ENCODE measurements at places on chromosomes 3 and 15.
A peak's percentile ranks its signal among the peaks of the same experiment; 100 is the strongest.

GRCh38 chr3:124396339-124396950 lies 333.8 kb upstream of the UMPS start:
- no peak for DNase-seq

GRCh38 chr15:89502867-89503595 lies 6.6 kb upstream of the RHCG start:
- no peak for DNase-seq

DNA sequence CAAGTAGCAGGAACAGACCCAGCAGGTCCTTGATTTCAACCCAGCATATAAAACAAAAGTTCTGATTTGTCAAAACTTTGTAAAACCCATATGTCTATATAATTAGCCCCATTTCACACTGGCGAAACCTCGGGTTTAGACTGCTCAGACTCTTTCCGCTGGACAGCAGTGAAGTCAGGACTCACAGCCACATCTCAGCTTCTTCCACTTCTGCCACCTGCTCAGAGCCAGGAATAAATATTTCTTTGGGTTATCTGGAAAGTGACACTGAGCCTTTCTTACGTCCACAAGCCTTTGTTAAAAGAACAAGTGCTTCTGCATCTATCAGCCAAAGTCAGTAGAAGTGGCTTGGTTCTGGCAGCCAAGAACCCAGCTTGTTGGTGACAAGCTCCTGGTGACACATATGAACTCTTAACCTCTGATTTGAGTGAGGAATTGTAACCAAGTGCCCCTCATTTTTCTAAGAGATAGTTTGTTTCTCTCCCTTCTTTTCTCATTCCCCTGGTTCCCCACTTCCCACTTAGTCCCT lies 118.1 kb upstream of the CHD2 start:
- no peak for DNase-seq

DNA sequence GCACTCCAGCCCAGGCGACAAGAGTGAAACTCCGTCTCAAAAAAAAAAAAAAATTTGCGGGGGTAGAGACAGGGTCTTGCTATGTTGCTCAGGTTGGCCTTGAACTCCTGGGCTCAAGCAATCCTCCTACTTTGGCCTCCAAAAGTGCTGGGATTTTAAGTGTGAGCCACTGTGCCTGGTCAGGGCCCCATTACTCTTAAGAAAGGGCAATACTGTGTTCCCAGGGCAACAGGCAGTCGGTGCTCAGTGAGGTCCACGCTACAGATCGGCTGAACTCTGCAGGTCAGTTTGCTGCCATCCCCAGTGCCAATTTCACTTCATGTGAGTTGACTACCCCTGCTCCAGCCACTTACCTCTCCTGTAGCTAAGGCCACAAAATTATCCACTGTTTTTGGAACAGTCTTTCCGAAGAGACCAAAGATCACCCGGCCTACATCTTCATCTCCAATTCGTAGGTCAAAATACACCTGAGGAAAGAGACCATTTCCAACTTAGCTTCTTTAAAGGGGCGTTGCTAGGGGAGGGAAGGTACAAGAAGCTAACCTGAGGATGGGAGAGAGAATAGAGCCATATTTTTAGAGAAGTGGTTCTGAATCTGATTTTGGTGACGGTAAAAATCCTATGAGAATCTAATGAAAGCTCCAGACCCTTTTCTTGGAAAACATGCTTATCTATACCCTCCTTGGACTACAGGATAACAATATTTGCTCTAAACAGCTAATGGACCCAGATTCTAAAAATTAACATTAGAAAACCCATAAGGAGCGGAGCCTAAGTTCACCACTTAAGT lies 939 bp downstream of the PPIB start:
- DNase-seq: no peak

DNA sequence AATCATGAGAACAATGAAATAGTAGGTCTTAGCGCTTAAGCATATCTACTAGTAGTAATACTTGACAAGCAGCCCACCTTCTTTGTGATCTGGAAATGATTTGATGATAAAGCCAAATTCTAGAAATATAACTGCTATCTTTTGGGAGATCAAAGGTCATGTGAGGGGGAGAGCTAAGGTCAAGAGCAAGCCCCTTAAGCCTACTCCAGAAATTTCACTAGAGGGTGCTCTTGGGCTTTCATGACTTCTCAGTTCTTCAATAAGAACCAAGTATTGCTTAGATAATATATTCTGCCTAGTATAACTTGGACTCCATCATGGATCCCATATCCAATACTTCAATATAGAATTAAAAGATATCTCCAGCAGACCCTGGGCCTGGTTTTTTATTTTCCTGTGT lies 319.6 kb downstream of the ZBTB20 start:
- DNase-seq: peak; percentile 42

DNA sequence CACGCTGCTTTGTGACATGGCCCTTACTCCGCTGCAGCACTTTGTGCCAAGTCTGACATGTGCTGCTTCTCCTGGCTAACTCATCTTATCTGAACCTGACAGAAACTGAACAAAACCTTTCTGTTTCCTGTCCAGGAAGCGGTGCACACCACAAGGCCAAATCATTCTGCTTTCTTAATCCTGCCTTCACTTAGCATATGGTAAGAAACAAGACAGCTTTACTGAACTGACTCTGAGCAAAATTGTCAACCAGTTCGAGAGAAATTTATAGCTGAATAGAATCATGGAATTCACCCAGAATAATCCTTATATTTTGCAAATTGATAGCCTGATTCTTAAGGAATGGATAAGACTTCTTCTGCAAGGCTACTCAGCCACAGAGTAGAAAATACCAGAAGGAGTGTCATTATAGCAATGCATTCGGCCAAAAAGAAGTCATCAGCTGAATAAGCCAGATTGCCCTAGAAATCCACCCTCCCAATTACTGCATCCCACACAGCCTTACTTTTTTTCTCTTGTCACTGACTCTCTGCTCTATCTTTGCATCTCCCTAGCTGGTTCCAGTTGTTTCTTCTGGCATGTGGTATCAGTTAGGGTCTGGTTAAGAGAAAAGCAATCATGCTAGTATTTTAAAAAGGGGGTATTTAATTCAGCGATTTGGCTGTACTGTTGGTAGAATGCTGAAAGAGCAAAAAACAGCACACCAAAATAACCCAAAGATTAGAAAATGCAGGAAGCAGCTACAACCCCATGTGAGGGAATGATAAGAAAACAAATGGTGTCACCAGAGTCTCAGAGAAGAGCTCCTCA lies 41.6 kb upstream of the STRIT1 start:
- no peak for DNase-seq

DNA sequence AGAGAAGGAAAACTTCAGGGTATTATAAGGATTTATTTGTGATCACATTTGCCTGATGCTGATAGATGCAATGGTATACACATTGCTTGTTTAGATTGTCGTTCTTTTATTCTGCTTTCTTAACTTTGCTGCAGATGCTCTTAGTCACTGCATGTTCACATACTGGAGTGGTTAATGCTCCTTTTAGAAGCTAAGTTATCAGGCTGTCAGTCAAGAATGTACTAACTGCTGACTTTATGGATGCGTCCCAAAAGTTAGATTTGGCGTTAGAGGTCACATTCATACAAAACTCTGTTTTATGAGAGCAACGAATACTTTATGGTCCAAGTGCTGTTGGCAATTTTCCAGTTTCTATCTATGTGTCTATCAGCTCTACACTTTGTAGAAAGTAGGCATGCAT lies 160.7 kb downstream of the BBX start:
- DNase-seq: peak; percentile 50

- DNase-seq: no peak
Measured at GRCh38 chr3:151106311-151106710, 20.8 kb downstream of the MED12L start.

GRCh38 chr15:80436511-80437307 lies 32.5 kb downstream of the ARNT2 start:
- DNase-seq: peak; percentile 41

DNA sequence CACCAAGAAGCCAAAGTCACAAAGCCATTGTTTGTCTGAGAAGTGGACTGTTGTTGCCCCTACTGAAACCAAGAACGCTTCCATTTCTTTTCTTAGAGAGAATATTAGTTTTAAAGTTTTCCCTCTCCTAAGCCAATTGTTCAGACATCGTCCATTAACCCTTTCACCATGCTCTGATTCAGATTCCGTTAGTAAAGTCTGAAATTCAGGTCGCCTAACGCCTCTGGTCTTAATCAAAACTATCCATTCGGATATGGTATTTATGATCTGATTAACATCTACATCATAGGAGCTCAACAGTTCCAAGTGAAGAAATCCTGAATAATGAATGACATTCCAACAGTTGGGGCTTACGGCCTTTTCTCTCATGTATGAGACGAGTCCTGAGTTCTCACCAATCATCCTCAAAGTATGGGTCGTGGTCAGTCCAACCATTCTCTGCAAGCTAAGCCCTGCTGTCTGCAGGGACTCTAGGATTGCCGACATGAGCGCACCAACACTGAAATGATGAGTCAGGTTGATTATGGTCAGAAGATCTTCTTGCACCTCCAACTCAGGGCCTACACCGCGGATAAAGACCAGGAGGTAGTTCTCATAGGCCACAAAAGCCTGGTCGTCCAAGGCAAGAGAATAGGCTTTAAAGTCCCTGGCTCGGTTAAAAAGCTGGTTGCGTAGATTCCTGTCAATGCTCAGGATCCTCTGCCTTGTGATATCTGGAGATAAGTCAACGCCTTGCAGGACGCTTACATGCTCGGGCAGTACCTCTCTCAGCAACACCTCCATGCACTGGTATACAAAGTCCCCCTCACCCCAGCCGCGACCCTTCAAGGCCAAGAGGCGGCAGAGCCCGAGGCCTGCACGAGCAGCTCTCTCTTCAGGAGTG lies 767 bp downstream of the EPM2AIP1 start:
- DNase-seq: peak; percentile 67

GRCh38 chr3:177521305-177521704 lies 324.0 kb upstream of the TBL1XR1 start:
- no peak for DNase-seq

- no peak for DNase-seq
Measured at GRCh38 chr3:13199899-13200451, 126.7 kb upstream of the IQSEC1 start.

DNA sequence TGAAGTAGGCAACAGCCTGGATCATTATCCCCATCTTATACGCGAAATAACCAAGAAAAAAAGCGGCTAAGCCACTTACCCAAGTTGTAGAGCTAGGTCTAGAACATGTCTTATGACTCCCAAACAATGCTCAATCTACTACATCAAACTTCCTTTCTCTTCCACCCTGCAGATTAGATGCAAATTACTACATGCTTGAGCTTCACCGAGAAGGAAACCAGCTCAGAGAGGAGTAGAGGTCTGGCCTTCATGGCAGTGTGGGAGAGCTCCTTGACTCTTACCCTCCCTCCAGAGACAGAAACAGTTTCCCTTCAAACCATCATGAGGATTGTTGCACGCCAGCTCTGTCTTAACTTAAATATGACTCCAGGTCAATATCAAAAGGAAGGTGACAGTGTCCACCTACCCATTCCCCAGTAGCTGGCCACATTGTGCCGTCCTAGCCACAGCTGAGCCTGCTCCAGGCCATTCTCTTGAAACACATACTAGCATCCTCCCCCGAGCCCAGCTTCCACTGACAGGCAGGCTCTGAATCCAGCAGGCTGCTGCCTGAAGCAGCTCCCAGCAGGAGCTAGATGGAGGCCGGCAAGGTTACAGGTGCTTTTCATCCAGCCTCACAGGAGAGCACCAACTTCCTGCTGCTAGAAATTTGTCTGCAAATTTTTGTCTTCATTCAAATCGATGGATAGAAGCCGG lies 56.8 kb downstream of the CPN2 start:
- no peak for DNase-seq

All from fibroblast of skin of back (primary cell).